ENCODE measurements at places on chromosomes 2 and 18. TPM values are rescaled to one million over a fixed set of nuclear protein-coding genes. Genes with fewer than 3 reads are reported as not detected.

DNA sequence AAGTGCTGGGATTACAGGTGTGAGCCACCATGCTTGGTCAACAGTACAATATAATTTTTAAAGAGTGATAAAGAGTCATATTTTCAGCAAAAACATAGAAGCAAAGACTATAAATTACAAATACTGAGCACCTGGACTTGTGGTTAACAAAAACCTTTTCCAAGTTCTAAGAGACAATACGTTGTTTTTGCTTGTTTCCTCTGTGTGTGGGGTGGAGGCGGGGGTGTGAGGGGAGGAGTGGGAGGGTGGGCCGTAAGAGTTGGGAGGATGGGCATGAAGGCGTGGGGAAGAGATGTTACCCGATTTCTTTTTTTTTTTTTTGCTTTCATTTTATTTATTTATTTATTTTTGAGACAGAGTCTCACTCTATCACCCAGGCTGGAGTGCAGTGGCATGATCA, 78.0 kb upstream of the WIPF1 start:
- no peak for DNase-seq

RAB6D gene
- total RNA-seq: not detected

DNA sequence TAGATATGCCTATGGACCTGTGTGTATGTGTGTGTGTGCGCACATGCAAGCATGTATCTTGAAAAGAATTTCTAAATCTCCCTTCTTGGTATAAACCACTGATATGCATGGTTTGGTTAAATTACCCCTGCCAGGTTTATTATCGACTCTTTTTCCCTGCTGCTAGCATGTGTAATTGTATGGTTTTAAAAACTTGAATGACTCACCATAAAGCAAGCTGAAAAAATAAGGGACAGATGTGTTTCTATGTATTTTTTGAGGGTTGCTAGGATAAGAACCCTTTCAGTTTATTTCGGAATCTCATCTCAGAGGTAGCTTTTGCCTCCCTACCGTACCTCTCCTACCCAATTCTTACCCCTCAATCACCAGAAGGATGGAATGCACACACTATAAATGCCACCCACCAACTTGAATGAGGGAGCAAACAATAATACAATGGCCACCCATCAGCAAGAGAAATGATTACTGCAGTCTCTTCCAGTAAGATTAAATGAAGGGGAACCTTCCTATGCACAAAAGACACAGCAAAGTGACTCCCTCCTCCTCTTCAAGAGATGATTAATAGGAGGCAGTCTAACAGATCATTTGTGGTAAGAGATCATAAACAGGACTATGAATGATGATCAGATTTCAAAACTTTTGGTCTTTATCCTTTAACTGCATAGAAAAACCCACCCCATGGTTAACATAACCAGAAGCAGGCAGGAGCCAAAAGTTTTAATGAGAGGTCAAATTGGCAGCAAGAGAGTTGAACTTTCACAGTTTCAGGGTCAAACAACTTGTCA, 357.2 kb downstream of the SATB2 start:
- no peak for DNase-seq

DNAJC10 gene
- 72.0 TPM for total RNA-seq

GRCh38 chr2:173175222-173175621, 99.6 kb downstream of the MAP3K20 start:
- no peak for DNase-seq

GRCh38 chr2:8402222-8402621, 279.6 kb upstream of the ID2 start:
- no peak for DNase-seq

DNA sequence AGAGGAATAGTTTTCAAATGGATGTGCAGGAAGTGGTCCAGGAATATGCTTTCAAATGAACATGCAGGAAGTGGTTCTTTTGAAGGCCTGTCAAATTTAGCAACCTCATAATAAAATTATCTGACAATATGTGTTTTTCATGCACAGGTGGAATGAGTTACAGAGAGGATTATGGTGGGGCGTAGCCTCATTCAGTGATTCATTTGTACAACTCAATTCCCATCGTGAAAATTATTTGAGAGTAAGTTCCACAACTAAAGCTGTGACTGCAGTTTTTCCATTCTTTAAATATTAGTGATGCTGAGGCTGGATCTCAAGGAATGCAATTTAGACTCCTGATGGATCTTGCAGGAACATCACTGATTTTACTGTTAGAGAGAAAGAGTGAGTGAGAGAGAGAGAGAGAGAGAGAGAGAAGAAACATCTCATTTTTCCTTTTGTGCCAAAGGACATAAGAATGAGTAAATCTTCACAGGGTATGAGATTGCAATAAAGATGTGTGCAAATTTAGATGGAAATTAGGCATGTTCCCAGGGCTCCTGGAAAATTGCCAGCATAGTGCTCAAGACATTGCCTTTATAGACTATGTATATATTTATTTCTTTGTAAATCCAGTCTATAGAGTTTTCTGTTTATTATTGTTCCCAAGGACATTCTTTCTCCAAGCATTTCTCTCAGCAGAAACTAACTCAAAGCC, 394.9 kb upstream of the ZEB2 start:
- DNase-seq: no peak

MPHOSPH10 gene
- total RNA-seq: 37.0 TPM

VAPA gene
- 195 TPM for total RNA-seq

- DNase-seq: no peak
Measured at GRCh38 chr2:133937669-133938068, 316.2 kb upstream of the MGAT5 start.

DNA sequence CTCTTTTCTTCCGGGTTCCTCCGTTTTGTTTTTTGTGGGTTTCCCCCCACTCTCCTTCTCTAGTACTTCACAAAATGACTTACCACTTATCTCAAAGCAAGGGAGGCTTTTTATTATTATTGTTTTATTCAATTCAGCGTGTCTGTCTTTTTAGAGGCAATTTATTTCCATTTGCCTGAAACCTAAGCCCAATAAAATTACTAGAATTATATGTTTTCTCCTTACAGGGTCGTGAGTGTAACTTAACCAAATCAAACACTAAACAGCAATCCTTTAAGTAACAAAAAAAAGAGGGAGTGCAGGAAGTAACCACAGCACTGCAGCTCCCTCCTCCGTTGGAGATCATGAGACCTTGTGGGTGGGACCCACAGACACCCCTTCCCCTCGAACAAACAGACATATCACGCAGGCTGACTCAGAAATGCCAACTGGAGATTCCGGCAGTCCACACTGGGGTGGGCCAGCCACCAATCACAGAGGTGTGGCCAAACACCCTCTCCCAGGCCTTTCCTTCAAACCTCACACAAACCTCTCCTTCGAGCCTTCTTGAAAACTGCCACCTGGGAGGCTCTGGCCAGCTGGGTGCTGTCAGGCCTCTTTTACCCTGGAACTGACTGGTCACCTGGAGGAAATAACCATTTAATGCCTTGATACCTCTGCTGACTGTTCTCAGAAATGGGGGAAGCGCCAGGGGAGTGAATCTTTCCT, 207.1 kb upstream of the SMAD2 start:
- DNase-seq: no peak

DNA sequence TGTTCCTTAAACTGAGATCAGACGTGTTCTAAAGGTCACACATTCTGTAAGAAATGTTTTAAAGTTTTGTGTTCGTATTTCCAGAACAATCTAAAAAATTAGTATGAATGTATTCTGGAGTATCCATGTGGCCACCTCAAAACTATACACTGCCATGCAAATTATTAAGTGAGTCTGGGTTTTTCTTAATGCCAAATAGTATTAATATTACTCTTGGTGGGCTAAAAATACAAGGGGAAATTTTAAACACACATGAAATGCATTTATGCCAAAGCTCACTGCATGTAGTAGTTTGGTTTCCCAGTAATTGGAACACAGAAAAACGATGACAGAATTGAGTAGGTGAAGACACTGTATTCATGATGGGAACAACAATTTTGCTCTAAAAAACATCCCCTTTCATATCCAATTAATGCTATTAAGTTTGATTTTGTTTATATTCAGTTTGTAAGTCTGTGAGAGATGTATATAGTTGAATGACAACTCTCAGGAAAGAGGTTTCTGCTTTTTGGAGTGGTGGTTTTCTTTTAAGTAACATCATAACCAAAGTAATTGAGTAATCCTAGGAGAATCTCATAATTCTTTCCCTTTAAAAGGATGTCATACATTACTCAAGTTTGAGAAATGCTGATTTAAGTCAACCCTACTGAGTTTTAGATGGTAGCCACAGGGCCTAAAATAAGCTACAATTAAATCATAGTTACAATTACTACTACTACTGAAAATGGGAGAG, 75.7 kb upstream of the CDCA7 start:
- no peak for DNase-seq

DNA sequence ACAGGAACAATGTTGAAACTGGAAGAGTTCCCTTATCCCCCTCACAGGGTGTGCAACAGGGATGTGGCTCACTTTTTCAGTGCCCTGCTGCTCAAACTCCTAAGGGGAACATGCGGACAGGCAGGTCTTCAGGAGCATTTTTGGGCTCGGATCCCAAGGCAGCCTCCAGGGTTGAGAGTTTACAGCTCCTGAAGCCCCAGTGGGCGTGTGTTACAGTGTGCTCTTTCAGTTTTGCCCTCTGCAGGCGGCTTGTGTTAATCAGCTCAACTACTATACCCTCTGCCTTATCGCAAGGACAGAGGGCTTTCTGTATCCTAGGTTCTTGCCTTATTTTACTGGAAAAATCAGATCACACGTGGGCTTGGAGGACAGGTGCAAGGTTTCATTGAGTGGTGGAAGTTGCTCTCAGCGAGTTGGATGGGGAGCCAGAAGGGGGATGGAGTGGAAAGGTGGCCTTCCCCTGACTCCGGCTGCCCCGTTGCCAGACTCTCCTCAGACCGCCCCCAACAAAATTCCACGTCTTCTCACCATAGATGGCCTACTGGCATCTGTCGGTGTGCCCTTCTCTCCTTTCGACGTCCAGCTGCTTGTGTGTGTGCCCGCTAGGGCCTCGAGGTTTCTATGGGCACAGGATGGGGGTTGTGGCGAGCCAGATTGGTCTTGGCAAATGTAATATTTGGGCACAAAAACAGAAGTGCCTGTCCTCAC, 541.9 kb downstream of the TMX3 start:
- DNase-seq: no peak

DNA sequence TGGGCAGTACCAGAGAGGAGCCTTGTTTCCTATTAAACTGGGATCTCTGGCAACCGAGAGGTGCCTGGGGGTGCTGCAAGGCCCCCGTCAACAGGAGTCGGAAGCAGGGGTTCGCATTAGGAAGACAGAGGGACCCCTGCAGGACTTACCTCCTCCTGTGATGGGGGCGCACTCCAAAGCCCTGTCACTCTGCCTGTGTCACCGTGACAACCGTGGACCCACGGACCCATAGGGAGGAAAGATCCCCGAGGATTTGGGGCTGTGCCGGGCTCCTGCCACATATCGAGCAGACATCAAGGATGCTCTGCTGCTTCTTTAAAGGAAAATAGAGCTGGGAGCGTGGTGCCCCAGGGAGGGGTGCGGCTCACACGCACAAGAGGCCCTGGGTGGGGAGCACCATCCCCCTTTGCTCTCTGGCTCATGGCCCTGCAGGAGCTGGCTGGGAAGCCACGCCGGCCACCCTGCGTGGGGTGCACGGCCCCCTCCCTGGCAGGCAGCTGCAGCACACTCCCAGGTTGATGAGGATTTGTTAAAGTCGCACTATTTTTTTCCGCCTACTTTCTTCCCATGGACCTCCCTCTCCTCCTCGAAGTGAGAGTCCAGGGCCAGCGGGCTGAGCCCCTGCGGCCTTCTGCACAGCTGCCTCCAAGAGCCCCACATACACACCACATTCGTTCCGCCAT, 167.5 kb downstream of the TWIST2 start:
- DNase-seq: no peak

CCL20 gene
- not detected for total RNA-seq

All from thoracic aorta (tissue), 2 donors.